Smooth muscle cell of bladder (primary cell): ENCODE measurements at places on chromosomes 11 and 22. TPM values are rescaled to one million over a fixed set of nuclear protein-coding genes. Genes with fewer than 3 reads are reported as not detected.

HORMAD2 gene
- under 0.01 TPM in 1 of 2 replicates, not detected in the other for total RNA-seq

ELFN2 gene
- 0.28 and 0.37 TPM in 2 replicates for total RNA-seq

SLC22A25 gene
- total RNA-seq, result not detected in 2 replicates

PDGFD gene
- 33.5 and 49.4 TPM in 2 replicates for total RNA-seq

APOBEC3H gene
- total RNA-seq, result 0.18 and 0.28 TPM in 2 replicates

MYBPC3 gene
- not detected in 2 replicates for total RNA-seq

SEPTIN3 gene
- 0.09 and 0.14 TPM in 2 replicates for total RNA-seq

ACTN3 gene
- 0.14 and 0.18 TPM in 2 replicates for total RNA-seq

POU2AF3 gene
- 0.14 TPM in 1 of 2 replicates, not detected in the other for total RNA-seq
